ENCODE measurements at places on chromosomes 2 and 18. TPM values are rescaled to one million over a fixed set of nuclear protein-coding genes. Genes with fewer than 3 reads are reported as not detected.

- H3K4me3 ChIP-seq = no peak overlapping the region
- no peaks in the 10 kb centered on the region for H3K36me3 ChIP-seq
- no peak for DNase-seq
- no peaks in the 10 kb centered on the region for H3K27me3 ChIP-seq
- H3K4me1 ChIP-seq = no peaks in the 10 kb centered on the region
- no peak overlapping the region for H3K27ac ChIP-seq
Measured at GRCh38 chr18:23498117-23498516, 5.2 kb upstream of the RMC1 start.

DNA sequence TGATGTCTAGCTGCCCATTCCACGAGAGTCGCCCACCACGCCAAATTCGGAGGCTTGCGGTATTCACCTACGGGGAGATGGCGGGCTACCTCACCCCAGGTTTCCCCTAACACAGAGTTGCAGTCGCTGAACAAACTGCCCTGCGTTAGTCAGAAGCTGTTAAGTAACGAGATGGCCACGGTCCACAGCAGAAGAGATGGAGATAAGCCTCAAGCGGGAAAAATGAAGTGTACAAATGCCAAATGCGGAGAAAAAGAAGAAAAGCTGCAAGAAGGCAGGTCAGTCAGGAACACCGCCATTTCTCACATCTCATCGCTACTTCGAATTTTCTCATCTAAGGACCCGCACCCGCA, 425 bp downstream of the ASB3 start:
- DNase-seq = no peak
- H3K27me3 ChIP-seq = no peaks in the 10 kb centered on the region
- peak overlapping the region; percentile 84 for H3K27ac ChIP-seq
- no peaks in the 10 kb centered on the region for H3K36me3 ChIP-seq
- peaks cover 3% of the 10 kb centered on the region for H3K4me1 ChIP-seq

DNA sequence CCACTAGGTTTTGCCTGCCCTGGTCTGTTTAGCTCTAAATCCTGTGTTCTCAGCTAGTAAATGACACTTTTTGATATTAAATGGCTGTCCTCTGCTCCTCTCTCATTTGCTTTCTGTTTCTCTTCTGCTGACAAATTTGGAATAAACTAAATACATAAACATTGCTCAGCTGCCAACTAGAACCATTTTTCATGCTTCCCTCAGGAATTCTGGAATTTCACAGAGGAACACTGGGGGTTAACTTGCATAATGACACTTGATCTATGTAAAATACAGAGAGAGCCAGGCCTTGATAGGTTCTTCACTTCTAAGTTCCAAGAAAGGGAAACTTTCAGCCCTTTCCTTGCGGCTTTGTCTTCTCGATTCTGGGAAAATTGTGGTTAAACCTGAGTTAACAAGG, 450.6 kb upstream of the ST6GAL2 start:
- no peak overlapping the region for H3K27ac ChIP-seq
- no peak overlapping the region for H3K4me3 ChIP-seq
- no peaks in the 10 kb centered on the region for H3K36me3 ChIP-seq
- H3K27me3 ChIP-seq = no peaks in the 10 kb centered on the region

- no peak overlapping the region for H3K4me3 ChIP-seq
- no peaks in the 10 kb centered on the region for H3K4me1 ChIP-seq
- DNase-seq = no peak
- no peak overlapping the region for H3K27ac ChIP-seq
- no peaks in the 10 kb centered on the region for H3K36me3 ChIP-seq
Measured at GRCh38 chr2:199663157-199663556, 187.8 kb downstream of the FTCDNL1 start.

DNA sequence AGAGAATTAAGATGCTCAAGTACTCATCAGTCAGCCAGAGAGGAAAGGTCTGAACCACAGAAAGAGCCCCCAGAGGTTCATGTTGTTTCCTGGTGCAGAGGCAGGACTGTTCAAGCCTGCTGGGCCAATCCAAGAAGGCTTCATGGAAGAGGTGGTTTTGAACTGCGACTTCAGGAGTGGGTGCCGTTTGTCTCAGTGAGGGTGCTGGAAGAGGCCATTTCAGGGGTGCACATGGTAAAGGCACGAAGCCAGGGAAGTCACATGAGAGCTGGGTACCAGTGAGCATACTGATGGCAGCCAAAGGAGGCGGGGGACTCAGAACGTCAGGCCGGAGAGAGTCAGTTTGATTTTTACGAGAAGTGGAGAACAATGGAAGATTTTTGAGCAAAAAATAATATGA, 55.5 kb downstream of the EMILIN2 start:
- H3K27ac ChIP-seq = peak overlapping the region; percentile 80
- H3K36me3 ChIP-seq = no peaks in the 10 kb centered on the region
- H3K4me1 ChIP-seq = no peaks in the 10 kb centered on the region
- no peak for DNase-seq
- H3K27me3 ChIP-seq = no peaks in the 10 kb centered on the region

GRCh38 chr2:45132551-45132950, 123.3 kb upstream of the SIX2 start:
- no peak overlapping the region for H3K27ac ChIP-seq
- H3K4me1 ChIP-seq = no peaks in the 10 kb centered on the region
- no peak overlapping the region for H3K4me3 ChIP-seq
- no peaks in the 10 kb centered on the region for H3K27me3 ChIP-seq
- DNase-seq = no peak

GRCh38 chr2:217802266-217802665, 200.5 kb downstream of the TNS1 start:
- no peak overlapping the region for H3K4me3 ChIP-seq
- H3K36me3 ChIP-seq = peaks cover 7% of the 10 kb centered on the region
- no peaks in the 10 kb centered on the region for H3K27me3 ChIP-seq
- H3K4me1 ChIP-seq = no peaks in the 10 kb centered on the region

DNA sequence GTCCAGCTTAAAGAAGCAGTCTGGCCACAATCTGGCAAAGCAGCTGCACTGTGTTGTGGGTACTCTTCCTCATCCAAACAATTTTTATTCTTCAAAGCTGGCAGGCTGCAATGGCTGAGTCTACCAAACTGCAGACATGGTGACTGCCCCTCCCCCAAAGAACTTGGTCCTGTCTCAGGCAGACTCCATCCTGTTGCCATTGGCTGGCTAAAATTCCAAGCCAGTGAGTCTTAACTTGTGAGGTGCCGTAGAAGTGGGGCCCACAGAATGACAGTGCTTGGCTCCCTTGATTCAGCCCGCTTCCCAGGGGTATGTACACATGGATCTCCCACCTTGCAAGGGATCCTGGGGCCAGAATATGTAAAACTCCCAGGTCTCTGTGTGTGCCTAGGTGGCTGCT, 14.5 kb upstream of the NXPH2 start:
- H3K27ac ChIP-seq = no peak overlapping the region
- DNase-seq = no peak
- no peak overlapping the region for H3K4me3 ChIP-seq
- H3K36me3 ChIP-seq = no peaks in the 10 kb centered on the region
- no peaks in the 10 kb centered on the region for H3K27me3 ChIP-seq

GRCh38 chr2:99598441-99598840, 108.6 kb upstream of the REV1 start:
- no peaks in the 10 kb centered on the region for H3K36me3 ChIP-seq
- H3K27ac ChIP-seq = no peak overlapping the region
- no peak overlapping the region for H3K4me3 ChIP-seq

- no peak overlapping the region for H3K27ac ChIP-seq
- no peaks in the 10 kb centered on the region for H3K36me3 ChIP-seq
- no peaks in the 10 kb centered on the region for H3K4me1 ChIP-seq
- no peaks in the 10 kb centered on the region for H3K27me3 ChIP-seq
- H3K4me3 ChIP-seq = no peak overlapping the region
- DNase-seq = no peak
Measured at GRCh38 chr18:3153107-3153704, 66.6 kb downstream of the MYOM1 start.

DNA sequence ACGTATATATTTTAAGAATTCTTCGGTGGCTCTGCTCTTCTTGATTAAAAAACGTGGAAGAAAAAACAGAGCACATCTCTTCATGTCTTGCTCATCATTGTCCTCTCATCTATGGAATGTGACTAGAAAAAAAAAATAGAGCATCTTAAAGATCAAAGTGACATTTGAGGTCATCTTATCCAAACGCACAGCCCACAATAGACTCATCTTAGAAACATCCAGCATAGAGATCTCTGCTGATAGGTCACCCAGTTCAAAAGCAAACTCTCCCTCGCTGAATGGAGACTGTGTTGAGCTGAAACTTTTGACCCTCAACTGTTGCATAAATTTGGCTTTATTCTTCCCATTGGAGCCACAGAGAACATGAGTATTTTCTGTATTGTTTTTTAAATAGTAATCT, 65.2 kb downstream of the CMPK2 start:
- no peak for DNase-seq
- no peaks in the 10 kb centered on the region for H3K4me1 ChIP-seq
- no peak overlapping the region for H3K27ac ChIP-seq
- H3K36me3 ChIP-seq = no peaks in the 10 kb centered on the region

GRCh38 chr2:219285894-219286425, 6.8 kb downstream of the DNAJB2 start:
- no peaks in the 10 kb centered on the region for H3K27me3 ChIP-seq
- no peak for DNase-seq
- no peaks in the 10 kb centered on the region for H3K36me3 ChIP-seq
- H3K27ac ChIP-seq = peak overlapping the region; percentile 89
- no peak overlapping the region for H3K4me3 ChIP-seq
- H3K4me1 ChIP-seq = peaks cover 10% of the 10 kb centered on the region

- no peaks in the 10 kb centered on the region for H3K27me3 ChIP-seq
- H3K36me3 ChIP-seq = no peaks in the 10 kb centered on the region
- H3K27ac ChIP-seq = no peak overlapping the region
- H3K4me3 ChIP-seq = no peak overlapping the region
- DNase-seq = no peak
Measured at GRCh38 chr2:19799881-19800780, 101.7 kb downstream of the TTC32 start.

- DNase-seq = no peak
- H3K27ac ChIP-seq = no peak overlapping the region
- H3K4me1 ChIP-seq = no peaks in the 10 kb centered on the region
- H3K4me3 ChIP-seq = no peak overlapping the region
Measured at GRCh38 chr2:118696786-118697465, 150.5 kb downstream of the EN1 start.

- H3K4me3 ChIP-seq = no peak overlapping the region
- DNase-seq = no peak
- no peaks in the 10 kb centered on the region for H3K4me1 ChIP-seq
- H3K27ac ChIP-seq = no peak overlapping the region
- H3K36me3 ChIP-seq = no peaks in the 10 kb centered on the region
- H3K27me3 ChIP-seq = no peaks in the 10 kb centered on the region
Measured at GRCh38 chr2:109497911-109498870, 115.6 kb downstream of the SEPTIN10 start.

DNA sequence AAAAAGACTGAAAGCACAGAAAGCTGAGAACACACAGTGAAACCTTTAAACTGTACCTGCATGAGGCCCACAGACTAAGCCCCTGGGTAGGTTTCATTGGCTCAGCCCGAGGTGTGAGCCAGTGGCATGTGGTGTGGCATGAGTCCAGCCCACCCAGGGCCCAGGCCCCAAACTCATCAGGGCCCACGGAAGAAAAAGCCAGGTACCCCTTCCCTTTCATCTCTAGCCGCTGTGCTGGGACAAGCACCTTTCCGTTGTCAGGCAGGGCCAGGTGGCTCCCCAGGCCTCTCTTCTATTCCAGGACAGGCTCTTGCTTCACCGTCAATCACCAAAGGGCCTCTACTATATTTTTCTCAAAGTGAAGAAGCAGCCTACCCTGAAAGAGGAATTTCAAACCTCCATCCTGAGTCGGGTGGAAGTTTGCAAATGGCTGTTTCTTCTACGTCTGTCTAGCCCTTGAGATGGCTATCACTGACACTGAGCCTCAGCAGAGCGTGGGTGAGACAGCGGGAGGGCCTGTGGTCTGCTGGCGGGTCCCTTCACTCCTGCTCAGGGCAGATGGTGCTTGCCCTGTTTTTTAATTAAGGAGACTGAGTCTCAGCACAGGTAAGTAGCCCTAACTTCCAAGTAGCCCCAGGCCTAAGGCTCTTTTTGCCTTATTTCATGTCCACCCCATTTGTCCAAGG, 8.6 kb downstream of the DNAJB2 start:
- no peak overlapping the region for H3K27ac ChIP-seq
- DNase-seq = no peak
- no peak overlapping the region for H3K4me3 ChIP-seq
- peaks cover 10% of the 10 kb centered on the region for H3K4me1 ChIP-seq

GRCh38 chr2:126874961-126875360, 23.7 kb upstream of the TEX51 start:
- H3K4me3 ChIP-seq = no peak overlapping the region
- no peaks in the 10 kb centered on the region for H3K27me3 ChIP-seq
- no peaks in the 10 kb centered on the region for H3K4me1 ChIP-seq
- no peak for DNase-seq

- H3K36me3 ChIP-seq = no peaks in the 10 kb centered on the region
- H3K4me1 ChIP-seq = no peaks in the 10 kb centered on the region
- H3K4me3 ChIP-seq = no peak overlapping the region
- no peak overlapping the region for H3K27ac ChIP-seq
Measured at GRCh38 chr18:35835833-35836232, 136.6 kb upstream of the RMP24 start.

GRCh38 chr2:75751360-75751759, 40.6 kb upstream of the GCFC2 start:
- H3K4me1 ChIP-seq = no peaks in the 10 kb centered on the region
- no peak for DNase-seq
- H3K27me3 ChIP-seq = no peaks in the 10 kb centered on the region

DNA sequence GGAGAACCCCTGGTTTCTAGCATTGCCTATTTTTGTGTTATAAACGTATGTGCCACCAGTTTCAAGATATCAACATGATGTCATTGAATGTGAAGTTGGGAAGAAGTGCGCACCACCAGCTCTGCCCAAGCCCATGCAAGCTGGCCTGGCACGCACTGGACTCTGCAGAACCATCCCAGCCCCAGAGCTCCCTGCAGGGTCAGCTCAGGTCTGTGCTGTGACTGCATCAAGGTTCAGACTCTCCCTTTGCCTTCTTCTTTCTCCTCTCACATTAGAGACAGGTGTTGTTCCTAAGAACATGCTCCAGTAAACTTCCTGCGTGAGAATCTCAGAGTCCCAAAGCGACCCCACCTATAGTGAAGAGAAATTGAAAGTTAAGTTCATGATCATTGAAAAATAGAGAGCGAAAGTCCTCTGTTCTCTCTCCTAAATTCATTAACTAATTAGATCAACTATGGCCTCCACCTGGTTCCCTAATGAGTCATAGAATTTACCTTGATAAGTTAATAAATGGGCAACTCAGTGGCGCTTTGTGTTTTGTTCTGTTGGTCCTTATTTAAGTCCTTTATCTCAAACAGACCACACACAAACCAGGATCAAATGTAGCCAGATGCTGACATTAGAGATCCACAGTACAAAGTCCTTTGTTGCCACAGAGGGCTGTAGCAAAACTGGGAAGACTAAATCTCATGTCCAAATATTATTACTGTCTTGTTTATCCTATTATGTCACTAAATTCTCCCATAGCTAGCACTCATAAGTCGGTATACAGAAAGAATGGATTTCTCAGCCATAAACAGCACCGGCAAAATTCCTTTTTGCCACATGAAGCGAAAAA, 432.3 kb downstream of the STK39 start:
- H3K4me1 ChIP-seq = no peaks in the 10 kb centered on the region
- no peaks in the 10 kb centered on the region for H3K36me3 ChIP-seq
- no peak overlapping the region for H3K4me3 ChIP-seq
- no peak overlapping the region for H3K27ac ChIP-seq

Gene SGO2
- 4.6 TPM for total RNA-seq

Gene ZNF396
- 4.3 TPM for total RNA-seq

Gene IL1R2
- 8.2 TPM for total RNA-seq

Gene ALKAL2
- 16.1 TPM for total RNA-seq

Gene NTSR2
- total RNA-seq = 0.32 TPM

Gene MBP
- 46.2 TPM for total RNA-seq

Gene ZNF2
- total RNA-seq = 8.2 TPM

Gene NOP58
- total RNA-seq = 96.2 TPM

Gene CRACDL
- 12.1 TPM for total RNA-seq

Gene IL1F10
- total RNA-seq = not detected

Measured in breast epithelium (tissue), 4 donors.